Trophoblast cell (in vitro differentiated cells and primary cell): ENCODE measurements at places on chromosomes 13 and 19.

DNA sequence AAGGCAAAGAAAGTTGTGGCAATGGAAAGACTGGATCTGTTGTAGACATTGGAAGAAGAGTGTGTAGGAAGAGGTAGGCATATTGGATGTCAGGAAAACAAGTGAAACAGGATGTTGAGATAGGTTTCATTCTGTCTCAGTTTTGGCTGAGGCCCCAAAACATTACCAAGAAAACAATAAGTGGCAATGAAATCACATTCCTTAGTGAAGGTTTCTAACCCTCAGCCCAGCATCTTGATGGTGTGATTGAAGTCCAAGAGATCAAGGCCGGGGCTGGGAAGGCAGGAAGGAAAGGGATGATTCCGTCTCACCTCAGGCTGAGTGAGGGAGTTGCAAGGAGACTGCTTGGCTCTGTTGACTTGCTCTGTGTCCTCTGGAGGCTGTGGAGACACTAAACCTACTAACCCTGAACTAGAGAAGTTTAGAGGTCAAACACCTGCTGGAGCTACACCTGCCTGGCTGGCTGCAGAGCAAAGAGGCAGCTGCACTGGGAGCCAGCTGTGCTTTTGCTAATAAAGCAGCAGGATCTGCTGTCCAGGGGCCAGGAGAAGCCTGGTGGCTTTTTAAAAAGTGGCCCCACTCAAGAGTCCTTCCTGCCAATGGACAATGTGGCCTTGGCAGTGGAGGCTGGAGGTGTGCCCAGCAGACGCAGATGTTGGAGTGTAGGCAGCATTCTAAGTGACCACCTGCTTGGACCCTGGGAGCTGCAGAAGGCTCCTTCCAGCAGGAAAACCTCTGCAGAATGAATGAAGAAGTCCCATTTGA, 53.6 kb downstream of the DGKH start:
- no peak for DNase-seq

DNA sequence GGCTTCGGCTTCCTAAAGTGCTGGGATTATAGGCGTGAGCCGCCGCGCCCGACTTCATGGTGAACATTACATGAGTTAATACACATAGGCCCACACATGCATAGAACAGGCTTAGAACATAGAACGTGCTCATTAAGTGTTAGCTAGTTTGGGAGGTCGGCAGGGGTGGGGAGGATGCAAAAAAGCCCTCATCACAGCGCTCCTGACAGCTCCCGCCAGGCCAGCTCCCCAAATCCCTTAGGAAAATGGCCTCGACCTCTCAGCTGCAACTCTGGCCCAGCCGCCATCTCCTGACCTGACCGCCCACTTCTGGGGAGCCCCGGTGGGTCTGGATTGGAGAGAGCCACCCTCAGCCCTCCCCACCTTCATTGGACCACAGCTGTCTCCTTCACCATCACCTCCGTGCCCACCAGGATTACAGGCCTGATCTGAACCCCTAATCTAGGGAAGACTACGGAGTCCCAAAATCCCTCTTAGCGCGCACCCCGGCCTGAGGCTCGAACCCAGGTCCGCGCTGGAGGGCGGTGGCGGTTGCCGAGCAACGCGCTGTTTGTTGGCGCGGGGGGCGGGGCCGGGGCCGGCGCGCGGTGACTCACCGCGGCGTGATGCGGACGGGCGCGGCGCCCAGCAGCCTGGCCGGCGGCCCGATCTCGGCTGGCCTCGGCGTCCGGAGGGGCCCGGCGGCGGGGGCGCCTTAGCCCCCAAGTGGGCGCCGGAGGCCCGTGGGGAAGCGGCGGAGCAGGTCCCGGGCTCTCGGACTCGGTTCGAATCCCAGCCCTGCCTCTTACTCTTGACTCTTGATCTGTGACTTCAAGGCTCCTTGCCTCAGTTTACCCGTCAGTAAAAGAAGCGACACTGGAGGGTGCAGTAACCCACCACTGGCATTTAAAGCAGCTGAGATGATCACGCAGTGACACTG, 26.7 kb upstream of the NANOS3 start:
- peak; percentile 86 for DNase-seq

- DNase-seq, result no peak
Measured at GRCh38 chr13:114107686-114108081, 24.7 kb downstream of the RASA3 start.

- DNase-seq, result no peak
Measured at GRCh38 chr13:39578821-39579291, 24.1 kb downstream of the LHFPL6 start.

DNA sequence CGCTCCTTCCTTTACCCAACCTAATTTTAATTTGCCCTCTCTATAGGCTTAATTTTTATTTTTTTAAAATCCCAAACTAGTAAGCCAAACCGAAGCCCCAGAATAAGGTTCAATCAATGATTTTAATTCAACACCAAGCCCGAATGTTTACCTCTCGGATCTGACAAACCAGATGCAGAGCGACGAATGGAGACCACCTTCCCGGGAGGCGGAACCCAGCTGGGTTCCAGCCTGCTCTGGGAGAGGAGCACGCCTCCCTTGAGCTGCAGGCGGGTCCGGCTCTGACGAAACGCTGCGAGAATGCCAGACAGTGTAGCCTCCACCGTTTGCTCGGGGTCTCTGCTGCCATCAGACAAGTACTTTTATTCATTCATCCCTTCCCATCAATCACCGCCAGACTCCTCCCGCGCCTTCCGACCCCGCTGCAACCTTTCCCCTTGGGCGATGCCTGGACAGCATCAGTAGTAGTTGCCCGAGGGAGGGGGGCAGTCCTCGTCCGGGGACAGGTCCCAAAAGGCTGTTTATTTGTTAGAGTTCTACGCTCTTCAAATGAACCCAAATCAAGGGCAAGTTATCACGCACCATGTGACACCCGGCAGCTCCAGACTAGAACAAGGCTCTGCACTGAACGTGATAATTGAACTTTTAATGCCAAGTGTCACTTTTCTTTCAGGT, 752 bp upstream of the EDNRB start:
- no peak for DNase-seq

- no peak for DNase-seq
Measured at GRCh38 chr13:34034411-34034810, 216.5 kb downstream of the RFC3 start.

GRCh38 chr19:18000915-18001776, 6.8 kb upstream of the ARRDC2 start:
- DNase-seq, result peak; percentile 79

GRCh38 chr13:75704194-75704926, 68.2 kb downstream of the LMO7 start:
- DNase-seq, result no peak

- DNase-seq, result no peak
Measured at GRCh38 chr13:43446126-43446525, 340.6 kb downstream of the ENOX1 start.

- DNase-seq, result no peak
Measured at GRCh38 chr19:31597616-31598015, 248.4 kb upstream of the TSHZ3 start.

- DNase-seq, result no peak
Measured at GRCh38 chr13:44565881-44566280, 10.2 kb downstream of the TSC22D1 start.

GRCh38 chr19:41848666-41849065, 3.8 kb downstream of the DMRTC2 start:
- DNase-seq, result no peak

- DNase-seq, result peak; percentile 51
Measured at GRCh38 chr19:48928164-48929025, 5.1 kb upstream of the DHDH start.

GRCh38 chr19:54209058-54209810, 8.6 kb downstream of the RPS9 start:
- peak; percentile 48 for DNase-seq

DNA sequence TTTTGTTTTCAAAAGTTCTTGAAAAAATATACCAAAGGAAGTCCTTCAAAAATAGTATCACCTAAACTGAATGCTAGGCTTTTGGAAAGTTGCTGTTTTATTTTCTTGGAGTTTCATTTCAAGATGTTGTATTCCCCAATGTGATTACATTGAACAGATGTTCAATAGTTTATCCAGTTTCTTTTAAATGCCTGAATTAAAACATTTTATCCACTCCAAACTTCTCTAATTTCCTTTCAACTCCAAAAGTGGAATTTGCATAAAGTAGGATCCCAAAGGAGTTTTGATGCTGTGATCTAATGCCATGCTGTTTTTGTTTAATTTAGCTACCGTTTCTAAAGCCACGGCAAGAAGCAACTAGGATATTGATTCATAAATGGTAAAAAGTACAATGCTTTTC, 892.5 kb upstream of the SLC10A2 start:
- no peak for DNase-seq

DNA sequence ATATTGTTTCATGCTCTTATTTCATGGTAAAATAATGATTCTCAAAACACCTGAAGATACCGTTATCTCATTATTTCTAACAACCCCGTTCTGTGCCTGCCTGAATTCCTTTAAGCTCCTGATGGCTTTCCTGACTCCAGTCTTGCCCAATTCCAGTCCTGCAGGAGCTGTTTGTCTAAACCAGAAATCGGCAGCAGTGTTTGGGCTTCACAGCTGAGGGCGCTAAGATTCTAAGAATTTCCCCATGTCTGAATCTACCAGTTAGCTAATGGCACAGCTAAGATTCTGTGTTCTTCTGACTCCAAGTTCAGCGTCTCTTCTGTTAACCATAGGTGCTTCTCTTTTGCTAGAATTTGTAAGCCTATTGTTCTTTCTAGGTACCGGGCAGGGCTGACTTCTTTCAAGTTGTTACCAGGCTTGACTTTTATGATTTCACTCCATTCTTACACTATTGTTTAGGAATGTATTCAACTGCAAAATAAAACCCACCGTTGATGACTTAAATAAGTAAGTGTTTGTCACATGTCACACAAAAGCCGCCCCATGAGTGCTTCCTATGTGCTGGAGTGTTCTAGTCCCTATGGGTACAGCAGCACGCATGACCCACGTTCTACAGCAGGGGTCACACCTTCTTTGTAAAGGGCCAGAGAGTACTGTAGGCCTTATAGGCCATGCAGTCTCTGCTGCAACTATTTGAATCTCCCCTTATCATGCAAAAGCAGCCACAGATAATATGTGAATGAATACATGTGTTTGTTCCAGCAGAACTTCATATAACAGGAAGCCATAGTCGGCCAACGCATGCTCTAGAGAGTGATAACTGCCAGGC, 168.3 kb upstream of the RNF113B start:
- DNase-seq, result peak; percentile 6

DNA sequence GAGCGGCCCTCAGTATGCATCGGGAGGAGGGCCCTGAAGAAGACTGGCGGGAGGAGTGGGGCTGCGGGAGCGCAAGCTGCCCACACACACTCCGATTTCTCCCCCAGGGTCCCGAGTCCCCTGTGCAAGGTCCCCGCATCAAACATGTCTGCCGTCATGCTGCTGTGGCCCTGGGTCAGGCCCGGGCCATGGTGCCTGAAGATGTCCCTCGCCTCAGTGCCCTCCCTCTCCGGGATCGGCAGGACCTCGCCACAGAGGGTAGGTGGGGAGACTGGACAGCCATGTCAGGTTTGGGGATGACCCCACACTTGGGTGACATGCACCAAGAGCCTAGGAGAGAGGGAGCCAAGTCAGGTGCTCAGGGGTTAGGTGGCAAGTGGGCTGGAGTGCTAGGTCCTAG, 4.7 kb downstream of the KMT2B start:
- DNase-seq, result no peak

GRCh38 chr13:67588607-67589006, 358.5 kb upstream of the PCDH9 start:
- no peak for DNase-seq

- no peak for DNase-seq
Measured at GRCh38 chr19:41564515-41565378, 11.2 kb upstream of the CEACAM21 start.

DNA sequence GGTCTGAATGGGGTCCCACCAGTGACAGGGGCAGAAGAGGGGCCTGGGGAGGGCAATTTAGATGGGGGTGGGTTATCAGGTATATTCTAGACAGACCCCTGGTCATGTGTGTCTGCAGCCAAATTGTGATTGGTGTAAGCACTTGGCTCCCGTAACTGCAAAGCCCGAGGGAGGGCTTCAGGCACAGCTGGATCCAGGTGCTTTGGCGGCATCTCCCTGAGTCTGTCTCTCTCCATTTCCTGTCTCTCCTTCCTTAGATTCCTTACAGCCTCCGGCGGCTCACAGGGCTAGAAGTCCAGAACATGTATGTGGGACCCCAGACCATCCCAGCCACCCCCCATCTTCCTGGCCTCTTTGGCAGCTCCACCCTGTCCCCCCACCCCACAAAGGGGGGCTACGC, 31.4 kb downstream of the DHX34 start:
- no peak for DNase-seq

DNA sequence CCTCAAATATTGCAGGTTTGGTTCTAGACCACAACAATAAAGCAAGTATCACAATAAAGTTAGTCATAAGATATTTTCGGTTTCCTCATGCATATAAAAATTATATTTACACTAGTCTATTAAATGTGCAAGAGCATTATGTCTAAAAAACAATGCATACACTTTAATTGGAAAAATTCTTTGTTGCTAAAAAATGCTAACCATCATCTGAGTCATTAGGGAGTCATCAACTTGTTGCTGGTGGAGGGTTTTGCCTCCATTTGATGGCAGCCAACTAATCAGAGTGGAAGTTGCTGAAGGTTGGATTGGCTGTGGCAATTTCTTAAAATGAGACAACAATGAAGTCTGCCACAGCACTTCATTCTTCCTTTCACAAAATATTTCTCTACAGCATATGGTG, 422.3 kb upstream of the GPC6 start:
- DNase-seq, result no peak

GRCh38 chr19:23716792-23717191, 29.8 kb upstream of the ZNF675 start:
- no peak for DNase-seq

GRCh38 chr19:40157059-40157458, 34.2 kb upstream of the MAP3K10 start:
- no peak for DNase-seq

DNA sequence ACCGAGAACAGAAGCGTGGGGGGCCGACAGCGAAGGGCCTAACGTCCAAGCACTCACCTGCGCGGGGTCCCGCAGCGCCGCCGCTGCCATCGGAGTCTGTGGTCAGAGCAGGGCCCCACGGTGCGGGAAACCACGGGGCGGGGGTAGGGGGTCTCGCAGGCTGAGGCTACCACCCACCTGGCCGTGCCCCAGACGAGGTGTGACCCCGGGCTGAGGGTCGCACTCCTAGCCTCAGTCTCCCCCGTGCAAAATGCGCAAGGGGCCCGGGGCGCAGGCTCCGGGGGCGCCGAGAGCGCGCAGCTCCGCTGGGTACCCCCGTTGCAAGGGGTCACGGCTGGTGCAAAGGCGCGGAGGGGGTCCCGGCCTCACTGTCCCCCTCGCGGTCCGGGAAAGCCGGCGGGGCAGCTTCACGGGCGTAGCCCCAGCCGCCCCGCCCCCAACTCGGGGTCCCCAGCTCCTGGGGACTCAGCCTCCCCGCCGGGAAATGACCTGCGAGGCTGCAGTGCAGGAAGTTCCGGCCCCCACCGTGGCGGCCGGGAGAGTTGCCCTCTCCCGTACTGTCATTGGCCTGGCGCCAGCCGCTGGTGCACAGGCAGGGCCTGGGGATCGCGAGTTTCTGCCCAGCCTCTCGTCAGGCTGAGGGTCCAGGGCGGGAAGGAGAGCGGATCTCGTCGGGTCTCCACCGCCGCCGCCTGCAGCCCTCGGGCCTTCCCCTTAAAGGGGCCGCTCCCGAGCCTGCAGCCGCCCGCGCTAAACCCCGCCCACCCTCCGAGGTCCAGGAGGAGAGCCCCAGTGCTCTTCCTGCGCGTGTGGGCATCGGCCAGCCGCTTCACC, at the start of gene ZNF792:
TSS of gene ZNF792 (minus strand) at position 657 of the 834 bp plus-strand sequence. CDS start at position 90, 567 bp downstream.
- DNase-seq, result no peak

GRCh38 chr19:50061650-50062049, 35.8 kb downstream of the ZNF473 start:
- DNase-seq, result no peak

- DNase-seq, result no peak
Measured at GRCh38 chr13:56189439-56189838, 951.3 kb upstream of the PRR20A start.

- DNase-seq, result no peak
Measured at GRCh38 chr13:43720780-43721397, 65.9 kb downstream of the ENOX1 start.
